Mammary microvascular endothelial cell (primary cell): ENCODE measurements at places on chromosomes 2 and 18. TPM values are rescaled to one million over a fixed set of nuclear protein-coding genes. Genes with fewer than 3 reads are reported as not detected.

TTR gene
- not detected in 2 replicates for total RNA-seq

TCF4 gene
- total RNA-seq = 162 and 171 TPM in 2 replicates

IGFBP2 gene
- 248 and 250 TPM in 2 replicates for total RNA-seq

PKDCC gene
- 1.3 and 1.4 TPM in 2 replicates for total RNA-seq

FAM237A gene
- total RNA-seq = not detected in 2 replicates

FSHR gene
- not detected in 2 replicates for total RNA-seq

POMC gene
- total RNA-seq = 6.3 and 7.2 TPM in 2 replicates
